AG20443 (cell line): ENCODE measurements at places on chromosomes 6 and 20.
A peak's percentile ranks its signal among the peaks of the same experiment; 100 is the strongest.

DNA sequence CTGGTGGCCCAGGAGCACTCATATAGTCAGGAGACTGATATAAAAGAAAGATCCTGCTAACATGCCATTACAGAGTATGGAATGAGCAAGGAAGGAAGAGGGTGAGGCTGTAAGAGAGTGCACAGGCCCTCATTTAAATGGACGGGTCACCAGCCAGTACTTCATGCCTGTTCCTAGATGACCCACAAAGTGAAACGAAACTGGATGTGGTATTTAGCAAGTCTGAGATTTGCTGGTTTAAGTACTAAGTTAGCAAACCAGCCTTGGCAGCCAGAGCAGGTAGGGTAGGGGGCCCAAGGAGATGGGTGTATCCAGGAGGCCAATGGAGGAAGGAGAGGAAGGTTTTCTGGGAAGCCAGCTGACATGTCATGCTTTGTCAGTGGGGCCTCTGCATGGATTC is 15.9 kb downstream of the NT5E start:
- no peak for DNase-seq

DNA sequence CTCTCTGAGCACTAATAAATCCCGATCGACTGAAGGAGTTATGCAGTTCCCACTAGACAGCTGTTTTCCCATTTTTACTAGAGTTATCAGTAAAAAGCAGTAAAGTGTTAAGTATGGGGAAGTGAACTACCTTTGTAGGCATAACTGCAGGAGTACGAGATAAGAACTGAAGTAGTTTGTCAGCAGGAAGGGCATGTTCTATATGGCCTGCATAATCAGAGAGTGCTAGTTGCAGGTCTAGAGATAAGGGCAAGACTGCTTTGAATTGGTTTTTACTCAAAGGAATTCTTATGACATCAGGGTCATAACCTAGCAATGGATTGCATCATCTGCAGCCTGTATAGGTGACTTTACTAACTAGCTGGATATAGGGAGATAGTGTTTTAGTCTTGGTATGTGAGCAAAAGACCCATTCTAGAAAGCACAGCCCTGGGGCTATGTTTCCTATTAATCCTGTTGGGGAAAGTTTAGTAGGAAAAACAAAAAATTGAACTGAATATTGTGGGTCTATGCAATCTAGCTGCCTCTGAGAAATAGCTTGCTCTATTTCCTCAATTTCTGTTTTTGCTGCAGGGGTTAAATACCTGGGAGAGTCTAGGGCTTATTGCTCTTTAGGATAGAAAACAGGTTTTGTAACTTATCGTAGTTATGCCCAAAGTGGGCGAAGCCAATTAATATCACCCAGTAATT is 22.6 kb upstream of the CRISP1 start:
- no peak for DNase-seq

DNA sequence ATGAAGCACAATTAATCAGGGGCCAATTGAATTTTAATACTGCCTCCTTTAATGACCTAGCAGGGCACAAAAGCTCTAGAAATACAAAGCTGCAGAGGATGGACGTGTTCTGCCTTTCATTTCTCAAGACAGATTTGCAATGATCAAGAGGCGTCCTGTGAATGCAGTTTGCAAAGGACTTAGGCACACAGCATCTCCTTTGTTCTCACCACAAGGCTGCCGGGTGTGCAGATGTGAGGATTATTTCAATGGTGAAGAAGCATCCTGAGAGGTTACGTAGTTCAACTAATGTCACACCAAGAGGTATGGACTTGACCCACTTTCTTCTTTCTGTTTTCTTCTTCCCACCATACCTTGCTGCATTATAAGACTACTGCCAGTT is 42.9 kb upstream of the SPTLC3 start:
- no peak for DNase-seq

DNA sequence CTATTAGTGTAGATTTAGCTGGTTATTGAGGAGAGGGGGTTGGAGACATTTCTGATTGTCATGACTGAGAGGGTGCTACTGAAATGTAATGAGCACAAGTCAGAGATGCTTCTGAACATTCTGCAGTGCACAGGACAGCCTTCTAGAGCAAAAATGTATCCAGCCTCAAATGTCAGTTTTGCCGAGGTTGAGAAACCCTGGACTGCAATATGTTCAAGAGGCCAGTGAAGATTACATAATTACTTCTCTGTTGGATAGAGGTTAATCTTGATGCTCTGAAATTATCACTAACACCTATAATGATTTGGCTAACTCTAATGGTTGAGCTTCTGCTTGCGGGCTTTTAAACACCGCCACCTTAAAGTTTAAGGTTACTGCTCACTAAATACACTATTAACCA is 3.4 kb upstream of the DUSP22 start:
- DNase-seq = peak; percentile 2

DNA sequence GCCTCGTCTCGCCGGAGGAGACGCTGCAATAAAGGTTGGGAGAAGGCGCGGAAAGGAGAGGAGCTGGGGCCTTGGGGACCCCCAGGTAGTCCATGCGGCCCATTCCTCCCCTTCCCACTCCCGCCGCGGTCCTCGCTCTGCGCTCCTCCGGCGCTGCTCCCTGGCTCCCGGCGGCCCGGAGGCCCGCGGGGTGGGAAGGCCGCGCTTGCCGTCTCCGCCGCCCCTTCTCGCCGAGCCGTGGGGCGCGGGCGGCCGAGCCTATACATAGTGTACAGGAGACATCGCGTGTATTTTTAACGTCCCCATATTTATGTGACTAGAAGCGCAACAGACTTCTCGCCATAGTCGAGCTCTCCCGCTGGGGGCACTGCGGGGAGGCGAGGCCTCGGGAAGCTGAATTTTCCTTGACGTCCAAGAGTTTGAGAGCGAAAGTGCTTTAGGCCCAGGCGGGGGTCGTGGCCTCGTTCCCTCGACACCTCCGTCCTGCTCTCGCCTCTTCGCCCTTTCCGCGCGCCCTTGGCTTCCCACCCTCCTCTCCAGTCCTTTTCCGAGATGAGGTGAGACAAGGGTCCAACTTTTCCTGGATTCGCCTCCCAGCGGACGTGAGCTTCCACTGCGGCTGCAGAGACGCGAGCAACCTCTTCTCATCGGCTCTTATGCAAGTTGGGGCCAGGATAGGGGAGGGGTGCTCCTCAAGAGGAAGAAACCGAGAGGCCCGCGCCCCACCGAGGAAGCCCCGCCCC is 29.0 kb downstream of the SLC12A5 start:
- DNase-seq = peak; percentile 55

- no peak for DNase-seq
Measured at GRCh38 chr20:10682939-10683338, 9.1 kb upstream of the JAG1 start.

- no peak for DNase-seq
Measured at GRCh38 chr20:8127553-8128255, 4.4 kb upstream of the PLCB1 start.

GRCh38 chr20:12171923-12172524 is 254.3 kb downstream of the BTBD3 start:
- peak; percentile 69 for DNase-seq

DNA sequence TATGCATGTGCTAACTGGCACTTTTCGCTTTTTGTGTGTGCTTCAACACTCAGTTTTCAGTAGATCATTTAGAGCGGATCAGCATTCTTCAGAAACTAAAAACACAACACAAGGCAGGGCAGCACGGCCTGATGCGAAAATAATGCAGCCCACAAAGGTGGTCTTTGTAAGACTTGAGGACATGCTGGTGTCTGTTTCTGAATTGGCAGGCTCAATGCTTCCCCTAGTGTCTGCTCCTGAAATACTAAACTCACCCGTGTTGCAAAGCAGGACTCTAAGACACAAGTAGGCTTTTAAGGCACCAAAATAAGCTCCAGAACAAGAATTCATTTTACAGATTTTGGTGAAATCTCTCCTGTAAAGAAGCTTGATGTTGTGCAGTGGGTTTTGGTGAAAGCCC is 676.5 kb downstream of the TENT5A start:
- DNase-seq = no peak

DNA sequence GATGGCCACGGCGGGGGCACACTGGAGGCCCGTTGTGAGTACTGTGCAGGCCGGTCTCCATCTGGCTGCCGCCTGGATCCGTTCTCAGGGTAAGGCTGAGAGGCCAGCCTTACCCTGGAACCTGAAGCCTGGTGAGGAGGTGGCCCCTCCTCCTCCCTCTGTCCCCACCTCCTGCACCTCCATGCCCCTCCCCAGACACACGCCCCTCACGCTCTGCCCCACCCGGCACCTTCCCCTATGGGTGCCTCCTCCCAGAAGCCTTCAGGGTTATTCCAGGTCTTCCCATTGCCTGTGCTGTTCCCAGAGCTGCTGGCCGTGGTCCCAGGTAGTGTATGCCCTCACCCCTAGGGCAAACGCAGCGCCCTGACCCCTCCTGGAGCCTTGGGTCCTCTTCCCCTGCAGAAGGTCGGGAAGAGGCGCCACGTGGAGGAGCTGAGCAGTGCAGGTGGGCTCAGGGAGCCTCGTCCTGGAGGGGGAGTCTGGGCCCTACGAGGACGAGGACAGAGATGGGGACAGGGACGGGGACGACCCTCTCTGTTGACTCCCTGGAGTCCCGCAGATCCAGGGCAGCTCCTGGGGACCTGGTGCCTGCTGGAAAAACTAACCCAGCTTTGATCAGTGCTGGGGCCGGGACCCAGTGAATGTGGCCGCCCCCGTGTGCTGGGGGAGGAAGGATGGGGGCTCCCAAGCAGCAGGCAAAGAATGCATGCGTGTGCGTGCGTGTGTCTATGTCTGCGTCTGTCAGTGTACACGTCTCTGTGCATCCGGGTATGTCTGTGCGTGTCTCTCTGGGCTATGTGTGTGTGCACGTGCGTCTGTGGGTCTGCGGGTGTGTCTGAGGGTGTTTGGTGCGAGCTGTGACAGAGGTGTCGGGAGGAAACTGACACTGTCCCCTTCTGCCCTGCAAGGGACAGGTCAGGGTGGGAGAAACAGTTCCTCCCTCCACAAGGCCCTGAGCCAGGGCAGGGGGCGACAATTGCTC is 8.2 kb upstream of the HRH3 start:
- DNase-seq = no peak

DNA sequence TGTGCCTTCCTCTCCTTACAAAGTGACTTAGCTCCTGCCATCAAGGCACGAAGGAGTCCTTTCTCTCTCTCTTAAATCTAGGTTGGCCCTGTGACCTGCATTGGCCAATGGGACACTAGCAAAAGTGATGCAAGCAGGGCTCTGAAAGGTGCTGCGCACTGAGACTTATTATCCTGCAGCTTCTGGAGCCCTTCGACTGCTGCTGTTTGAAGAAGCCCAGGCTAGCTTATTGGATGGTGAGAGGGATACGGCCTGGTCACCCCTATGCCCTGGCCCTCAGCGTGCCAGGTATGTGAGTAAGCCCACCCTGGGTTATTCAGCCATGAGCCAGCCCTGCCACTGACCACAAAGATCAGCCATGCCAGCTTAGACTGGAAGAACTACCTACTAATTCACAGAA is 74.5 kb upstream of the GGTLC1 start:
- no peak for DNase-seq

GRCh38 chr20:36527331-36528125 is 13.8 kb upstream of the MYL9 start:
- no peak for DNase-seq

DNA sequence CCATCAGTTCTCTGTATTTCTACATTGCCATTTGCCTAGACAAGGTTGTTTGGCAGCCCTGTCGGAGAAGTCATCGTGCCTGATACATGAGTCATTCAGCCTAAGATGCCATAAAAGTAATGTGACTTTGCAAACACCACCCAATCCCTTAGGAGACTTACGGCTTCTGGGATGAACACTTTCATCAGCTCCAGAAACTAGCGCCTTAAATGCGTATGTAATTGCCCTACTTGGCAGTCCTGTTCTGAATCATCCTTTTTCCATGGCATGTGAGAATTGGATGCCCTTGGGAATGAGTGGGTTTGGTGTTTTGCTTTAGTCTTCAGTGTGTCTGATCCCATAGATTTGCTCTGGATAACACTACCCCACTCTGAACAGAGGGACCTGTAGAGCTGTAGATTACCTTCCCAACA is 158.5 kb downstream of the SASH1 start:
- peak; percentile 84 for DNase-seq

GRCh38 chr20:37989601-37990295 is 43.5 kb downstream of the TTI1 start:
- DNase-seq = no peak

DNA sequence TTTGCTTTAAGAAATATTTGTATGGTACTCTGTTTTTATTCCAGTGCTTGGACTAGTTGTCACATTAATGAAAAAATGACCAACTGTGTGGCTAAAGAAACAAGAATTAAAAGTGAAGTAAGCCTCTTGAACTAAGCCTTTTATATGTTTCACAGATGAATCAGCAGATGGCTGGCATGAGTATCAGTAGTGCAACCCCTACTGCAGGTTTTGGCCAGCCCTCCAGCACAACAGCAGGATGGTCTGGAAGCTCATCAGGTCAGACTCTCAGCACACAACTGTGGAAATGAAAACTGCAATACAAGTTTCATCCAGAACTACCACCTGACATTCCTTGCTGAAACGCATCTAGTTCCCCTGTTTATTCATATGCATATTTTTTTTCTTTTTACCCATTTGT is 96.8 kb downstream of the B3GAT2 start:
- peak; percentile 17 for DNase-seq

DNA sequence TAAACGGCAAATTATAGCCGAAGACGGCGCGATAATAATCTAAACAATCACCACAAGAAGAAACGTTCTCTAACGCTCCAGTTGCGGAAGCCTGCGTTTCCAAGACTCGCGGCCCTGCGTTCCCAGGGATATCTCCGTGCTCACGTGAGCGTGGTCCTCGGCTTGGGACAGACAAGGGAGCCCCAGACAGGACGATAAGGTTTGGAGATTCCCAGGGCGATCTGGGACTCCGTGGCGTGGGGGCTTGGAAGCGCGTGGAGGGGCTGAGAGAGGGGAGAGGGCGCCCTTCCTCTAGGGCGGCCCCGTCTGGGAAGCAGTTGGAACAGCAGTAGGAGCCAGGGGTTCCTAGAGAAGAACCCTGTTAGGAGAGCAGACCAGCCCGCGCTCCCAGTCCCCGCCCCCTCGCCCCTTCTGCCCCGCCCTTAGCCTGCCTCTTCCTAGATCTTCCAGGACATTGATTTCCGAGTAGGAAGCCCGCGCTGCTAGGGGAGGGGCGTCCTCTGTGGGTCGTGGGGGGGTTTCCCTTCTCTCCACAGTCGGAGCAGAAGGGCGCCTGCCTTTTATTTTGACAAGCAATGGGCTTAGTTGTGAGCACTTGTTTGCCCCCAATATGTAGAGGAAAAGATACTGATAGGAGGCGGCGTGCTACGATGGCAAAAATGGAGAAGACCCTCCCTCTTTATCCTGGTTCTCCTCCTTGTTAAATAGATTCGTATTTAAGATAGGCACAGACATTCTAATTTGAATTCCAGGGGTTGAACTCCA is 10.6 kb downstream of the NRN1 start:
- DNase-seq = peak; percentile 88

DNA sequence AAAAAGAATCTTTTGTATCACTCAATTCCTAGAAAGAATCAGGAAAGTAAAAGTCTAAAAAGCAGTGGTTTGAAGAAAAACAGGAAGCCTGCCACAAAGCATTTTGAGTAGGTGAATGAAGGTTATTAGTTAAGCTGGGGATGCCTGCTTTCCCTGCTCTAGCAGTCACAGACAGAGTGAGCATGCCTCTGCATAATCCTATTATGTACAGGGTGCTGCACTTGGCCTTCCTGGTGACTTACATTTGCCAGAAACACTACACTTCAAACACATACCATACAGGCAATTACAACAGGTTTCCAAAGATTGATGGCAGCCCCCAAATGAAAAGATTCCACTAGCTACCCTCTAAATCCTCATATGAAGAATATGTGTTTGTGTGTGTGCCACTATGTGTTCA is 130.8 kb downstream of the TPBG start:
- DNase-seq = no peak

- DNase-seq = peak; percentile 90
Measured at GRCh38 chr20:59571551-59572314, 32.6 kb upstream of the PHACTR3 start.

GRCh38 chr6:149212206-149212605 is 105.3 kb upstream of the TAB2 start:
- no peak for DNase-seq
